ENCODE measurements at places on chromosomes 3 and 15. TPM values are rescaled to one million over a fixed set of nuclear protein-coding genes. Genes with fewer than 3 reads are reported as not detected.

GRCh38 chr3:32998631-32999451 lies 47.4 kb downstream of the CCR4 start:
- no peak for DNase-seq

DNA sequence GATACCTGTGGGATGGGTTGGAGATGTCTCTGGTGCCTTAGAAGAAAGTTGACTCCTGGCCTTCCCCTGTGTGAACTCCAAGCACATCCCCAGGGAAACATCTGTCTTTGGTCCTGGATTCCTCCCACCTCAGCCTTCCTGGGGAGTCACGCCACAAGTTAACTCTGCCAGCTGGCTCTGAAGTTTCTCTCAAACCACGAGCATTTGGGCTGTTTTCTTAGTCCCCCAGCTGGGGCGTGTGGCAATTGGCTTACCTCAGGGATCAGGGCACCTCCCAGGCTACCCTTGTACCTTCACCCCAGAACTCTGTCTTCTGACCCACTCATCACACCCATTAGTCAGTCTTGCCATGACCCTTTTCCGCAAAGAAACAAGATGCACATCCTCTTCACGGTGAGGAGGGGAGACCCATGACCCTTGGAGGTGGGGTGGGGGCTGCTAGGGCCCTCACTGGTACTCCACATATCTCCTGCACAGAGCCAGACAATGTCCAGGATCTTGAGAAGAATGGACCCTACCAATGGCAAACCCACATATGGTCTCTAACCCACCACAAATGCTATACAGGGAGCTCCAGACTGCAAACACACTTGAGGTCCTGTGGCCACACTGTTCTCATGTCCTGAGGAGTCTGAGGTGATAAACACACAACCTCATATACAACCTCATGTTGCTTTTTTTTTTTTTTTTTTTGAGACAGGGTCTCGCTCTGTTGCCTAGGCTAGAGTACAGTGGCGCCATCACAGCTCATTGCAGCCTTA lies 3.9 kb downstream of the NEIL1 start:
- DNase-seq = no peak

- no peak for DNase-seq
Measured at GRCh38 chr3:56123487-56123886, 344.8 kb downstream of the ERC2 start.

DNA sequence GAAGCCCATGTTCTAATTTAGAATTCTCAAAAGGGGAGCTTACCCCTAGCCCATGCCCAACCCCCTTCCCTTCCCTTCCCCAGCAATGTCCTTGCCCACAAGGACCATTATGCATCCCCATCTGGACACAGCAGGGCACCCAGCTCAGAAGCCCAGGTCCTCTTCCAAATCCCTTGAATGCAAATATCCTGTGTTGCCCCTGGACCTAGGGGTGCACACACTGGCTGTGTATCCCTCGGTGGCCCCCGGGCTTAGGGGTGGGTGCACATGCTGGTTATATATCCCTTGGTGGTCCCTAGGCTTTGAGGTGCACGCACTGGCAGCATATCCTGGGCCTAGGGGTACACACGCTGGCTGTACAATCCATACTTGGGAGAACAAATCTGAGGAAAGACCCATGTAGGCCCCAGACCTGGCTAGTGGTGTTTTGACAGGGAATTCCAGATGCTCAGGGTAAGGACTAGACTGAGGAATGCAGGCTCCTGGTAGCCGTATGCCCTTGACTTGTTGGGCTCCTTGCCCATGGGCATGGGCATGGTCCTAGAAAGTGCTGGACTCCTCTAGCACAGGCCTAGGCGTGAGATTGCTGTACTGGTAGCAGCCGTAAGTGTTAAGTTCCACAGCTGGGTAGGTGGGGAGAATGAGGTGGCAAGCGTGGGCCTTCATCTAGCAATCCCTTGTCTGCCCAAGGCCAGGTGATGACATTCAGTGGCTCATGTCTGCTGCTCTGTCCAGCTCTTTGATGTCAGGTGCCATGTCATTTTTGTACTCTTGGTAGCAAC lies 222.4 kb downstream of the OPA1 start:
- no peak for DNase-seq

- no peak for DNase-seq
Measured at GRCh38 chr15:68029959-68030358, 24.2 kb upstream of the PIAS1 start.

The ECE2 gene
- not detected for total RNA-seq

GRCh38 chr3:195770081-195770840 lies 41.5 kb downstream of the MUC4 start:
- peak; percentile 73 for DNase-seq

DNA sequence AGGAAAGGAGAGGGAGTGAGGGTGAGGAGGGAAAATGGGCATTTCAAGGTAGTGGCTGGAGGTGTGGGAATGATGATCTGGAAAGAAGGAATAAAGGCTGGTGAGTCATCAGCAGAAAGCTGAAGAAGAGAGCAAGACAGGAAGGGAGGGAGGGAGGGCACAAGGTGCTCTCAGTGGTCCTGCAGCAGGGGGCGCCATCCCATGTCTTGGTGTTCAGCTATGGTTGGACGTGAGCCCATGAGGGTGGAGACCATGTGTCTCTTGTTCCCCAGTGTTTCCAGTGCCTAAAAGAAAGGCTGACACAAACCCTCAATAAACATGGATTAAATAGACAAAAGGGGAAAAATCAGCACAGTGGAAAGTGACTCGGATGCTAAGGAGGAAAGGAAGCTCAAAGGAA lies 228.5 kb downstream of the NTRK3 start:
- no peak for DNase-seq

- no peak for DNase-seq
Measured at GRCh38 chr3:14890476-14890875, 56.9 kb upstream of the NR2C2 start.

- peak; percentile 2 for DNase-seq
Measured at GRCh38 chr3:197256836-197257444, 41.5 kb downstream of the DLG1 start.

- DNase-seq = no peak
Measured at GRCh38 chr3:74883690-74884089, 269.2 kb upstream of the CNTN3 start.

GRCh38 chr3:196203846-196204245 lies 7.4 kb downstream of the ZDHHC19 start:
- no peak for DNase-seq

DNA sequence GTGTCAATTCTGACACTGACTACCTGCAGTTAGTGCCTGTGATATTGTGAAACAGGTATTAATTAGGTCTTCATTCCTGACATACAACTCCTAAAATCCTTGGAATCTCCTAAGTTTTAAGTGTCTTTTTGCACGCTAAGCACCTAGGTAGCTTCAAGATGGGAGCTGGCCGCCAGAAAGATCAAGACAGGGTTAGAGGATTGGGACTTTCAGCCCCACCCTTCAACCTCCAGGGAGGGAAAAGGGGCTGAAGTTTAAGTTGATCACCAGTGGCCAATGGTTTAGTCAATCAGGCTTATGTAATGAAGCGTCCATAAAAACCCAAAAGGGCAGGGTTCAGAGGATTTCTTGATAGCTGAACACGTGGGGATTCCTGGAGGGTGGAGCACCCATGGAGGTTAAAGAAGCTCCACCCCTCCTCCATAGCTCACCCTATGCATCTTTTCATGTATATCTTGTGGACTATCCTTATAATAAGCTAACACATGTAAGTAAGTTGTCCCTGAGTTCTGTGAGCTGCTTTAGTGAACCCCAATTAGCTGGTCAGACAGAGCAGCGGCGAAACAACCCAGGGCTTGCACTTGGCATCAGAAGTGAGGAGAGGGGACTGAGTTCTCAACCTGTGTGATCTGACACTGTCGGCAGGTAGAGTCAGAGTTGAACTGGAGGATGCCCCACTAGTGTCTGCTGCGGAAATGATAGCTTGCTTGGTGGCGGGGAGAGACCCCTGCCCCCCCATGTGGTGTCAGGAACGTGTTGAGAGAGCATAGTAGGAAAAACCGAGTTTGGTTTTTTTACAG lies 12.8 kb upstream of the SRP14 start:
- DNase-seq = no peak

GRCh38 chr15:85313339-85313738 lies 67.1 kb upstream of the AKAP13 start:
- no peak for DNase-seq

The SLC28A2 gene
- not detected for total RNA-seq

The ASB14 gene
- not detected for total RNA-seq

GRCh38 chr15:22913646-22914380 lies 66.4 kb downstream of the CYFIP1 start:
- DNase-seq = no peak

GRCh38 chr3:182592747-182593146 lies 200.6 kb upstream of the ATP11B start:
- DNase-seq = no peak

DNA sequence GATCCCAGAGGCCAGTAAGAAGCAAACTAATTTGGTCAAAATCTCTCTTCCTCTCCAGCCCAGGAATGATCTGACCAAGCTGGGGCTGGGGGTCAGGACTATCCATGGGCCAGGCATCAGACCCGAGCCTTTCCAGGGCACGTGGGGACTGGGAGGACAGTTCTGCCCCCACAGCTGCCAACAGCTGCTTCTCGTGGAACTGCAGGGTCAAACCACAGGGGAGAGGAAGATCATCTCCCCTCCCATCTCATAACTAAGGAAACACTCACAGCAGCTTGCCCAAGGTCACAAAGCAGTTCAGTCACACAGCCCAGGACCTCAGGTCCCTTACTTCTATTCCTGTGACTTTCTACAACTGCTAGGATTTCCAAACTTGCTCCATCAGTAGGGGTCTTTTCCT lies 47.1 kb downstream of the DAPK2 start:
- no peak for DNase-seq

GRCh38 chr3:115921711-115922110 lies 298.4 kb downstream of the GAP43 start:
- DNase-seq = no peak

The C3orf22 gene
- not detected for total RNA-seq

DNA sequence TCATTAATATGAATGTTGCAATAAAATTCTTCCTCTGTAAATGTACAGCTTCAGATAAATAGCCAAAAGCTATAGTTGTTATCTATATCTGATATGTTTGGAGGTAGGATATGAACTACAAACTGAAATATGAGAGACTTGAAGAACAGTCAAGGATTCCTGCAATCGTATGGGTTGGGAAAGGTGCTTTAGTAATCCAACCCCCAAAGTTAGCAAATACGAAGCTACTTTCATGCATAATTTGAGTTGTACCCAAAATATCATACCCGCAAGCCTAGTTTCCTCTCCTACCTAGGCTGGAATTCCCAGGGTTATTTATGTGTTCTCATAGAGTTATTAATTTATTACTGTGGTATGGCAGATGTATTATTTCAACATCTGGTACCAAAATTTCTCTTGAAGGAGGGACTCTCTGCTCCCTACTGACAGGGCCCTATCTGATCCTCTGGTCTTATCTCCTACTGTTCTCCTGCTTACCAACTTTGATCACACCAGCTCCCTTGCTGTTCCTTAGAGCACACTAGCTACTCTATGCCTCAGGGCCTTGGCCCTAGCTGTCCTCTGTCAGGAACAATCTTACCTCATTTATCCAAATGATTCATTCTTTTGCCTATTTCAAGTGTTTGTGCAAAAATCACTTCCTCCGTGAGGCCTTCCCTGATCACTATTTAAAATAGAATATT lies 140.4 kb upstream of the CCDC54 start:
- no peak for DNase-seq

GRCh38 chr15:76377217-76377616 lies 40.6 kb downstream of the ISL2 start:
- DNase-seq = no peak

The LTK gene
- total RNA-seq = 0.18 TPM

GRCh38 chr3:22439626-22440025 lies 688.6 kb upstream of the ZNF385D start:
- no peak for DNase-seq

GRCh38 chr3:189490749-189491148 lies 140.4 kb upstream of the TP63 start:
- DNase-seq = no peak

The LINGO1 gene
- 0.04 TPM for total RNA-seq

GRCh38 chr15:68524753-68525584 lies 53.8 kb upstream of the CORO2B start:
- DNase-seq = no peak

DNA sequence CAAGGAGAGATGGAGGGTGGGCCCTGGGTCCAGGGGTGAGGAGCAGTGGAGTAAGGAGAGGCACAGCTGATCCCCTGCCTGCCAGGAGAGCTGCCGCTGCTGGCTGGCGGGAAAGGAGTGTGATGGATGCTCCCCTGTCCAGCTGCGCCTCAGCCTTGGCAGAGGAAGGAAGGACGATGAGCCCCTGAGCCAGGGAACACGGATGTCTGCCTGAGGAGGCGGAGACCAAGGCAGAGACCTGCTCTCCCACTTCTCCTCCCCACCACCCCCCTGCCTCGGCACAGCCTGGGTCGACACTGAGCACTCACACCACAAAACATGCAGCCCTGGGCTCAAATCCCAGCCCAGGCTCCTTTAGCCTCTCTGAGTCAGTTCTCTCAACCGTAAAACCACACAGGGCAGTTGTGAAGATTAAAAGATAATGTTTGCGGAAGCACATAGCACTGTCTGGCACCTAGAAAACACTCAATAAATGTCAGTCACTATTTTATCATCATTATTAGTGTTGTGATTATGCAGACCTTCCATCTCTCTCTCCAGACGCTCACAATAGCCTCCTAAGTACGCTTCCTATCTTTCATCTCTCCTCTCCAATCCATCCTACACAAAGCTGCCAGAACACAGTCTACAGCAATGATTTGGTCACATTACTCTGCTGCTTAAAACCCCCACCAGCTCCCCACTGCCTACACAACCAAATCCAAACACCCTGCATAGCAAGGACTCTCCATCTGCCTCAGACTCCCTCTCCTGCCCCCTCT lies 52.2 kb downstream of the SEMA5B start:
- no peak for DNase-seq

- no peak for DNase-seq
Measured at GRCh38 chr15:101063891-101064794, 145.0 kb downstream of the LRRK1 start.

DNA sequence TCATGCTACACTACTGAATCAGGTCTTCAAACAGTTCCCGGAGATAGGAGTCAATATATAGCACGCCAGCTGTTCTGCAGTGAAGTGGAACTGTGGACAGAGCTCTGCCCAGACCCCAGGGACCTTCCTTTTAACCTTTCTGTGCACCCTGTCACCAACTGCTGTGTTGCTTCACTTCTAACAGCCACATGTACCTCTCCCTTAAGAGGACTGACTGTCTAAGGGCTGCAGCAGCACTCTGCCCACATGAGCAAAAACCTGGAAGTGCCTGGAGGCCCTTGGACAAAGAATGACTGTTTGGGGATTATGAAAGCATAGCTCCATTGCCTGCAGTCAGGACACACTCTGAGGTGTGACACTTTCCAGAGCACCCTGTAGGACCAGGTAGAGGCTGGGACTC lies 88.3 kb upstream of the CTNNB1 start:
- DNase-seq = no peak

The MLF1 gene
- 6.3 TPM for total RNA-seq
